ENCODE measurements at places on chromosomes 2 and 18.

GRCh38 chr2:73101626-73102256 is 11.0 kb downstream of the RAB11FIP5 start:
- DNase-seq = no peak

DNA sequence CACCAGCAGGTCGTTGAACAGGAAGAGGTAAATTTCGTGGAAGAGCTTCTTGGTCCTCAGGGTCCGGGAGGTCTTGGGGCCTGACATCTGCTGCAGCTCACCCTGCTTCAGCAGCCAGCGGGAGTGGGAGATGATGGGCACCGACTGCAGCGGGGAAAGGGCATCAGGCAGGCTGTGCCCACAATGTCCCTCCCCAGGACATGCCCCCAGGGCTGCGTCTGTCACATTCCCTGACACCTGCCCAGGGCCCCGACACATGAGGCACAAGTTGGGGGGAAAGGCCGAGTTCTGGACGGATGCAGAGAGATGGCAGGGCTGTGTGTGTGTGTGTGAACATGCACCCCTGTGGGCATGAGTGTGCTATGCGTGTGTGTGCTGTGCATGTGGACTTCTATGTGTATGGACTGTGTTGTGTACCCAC is 13.9 kb downstream of the SNORC start:
- no peak for DNase-seq

DNA sequence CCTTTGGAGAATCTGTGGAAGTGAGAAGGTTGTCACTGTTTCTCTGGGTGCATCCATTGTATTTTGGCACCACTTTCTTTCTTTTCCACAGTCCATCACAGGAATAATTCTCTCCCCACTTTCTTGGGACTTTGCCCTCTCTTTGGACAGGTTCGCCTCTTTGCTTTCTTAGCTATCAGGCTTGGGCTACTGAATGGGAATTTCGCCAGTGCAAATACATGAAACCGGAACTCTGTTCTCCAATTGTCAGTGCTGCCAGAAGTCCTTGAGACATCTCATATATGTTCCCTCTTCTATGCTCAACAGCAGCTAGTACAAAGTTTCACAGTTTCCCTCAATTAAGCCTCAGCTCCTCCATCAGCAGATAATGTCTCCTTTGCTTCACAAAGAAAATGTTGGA is 76.2 kb downstream of the NABP1 start:
- no peak for DNase-seq

- DNase-seq = no peak
Measured at GRCh38 chr18:55515941-55516710, 71.9 kb downstream of the TCF4 start.

DNA sequence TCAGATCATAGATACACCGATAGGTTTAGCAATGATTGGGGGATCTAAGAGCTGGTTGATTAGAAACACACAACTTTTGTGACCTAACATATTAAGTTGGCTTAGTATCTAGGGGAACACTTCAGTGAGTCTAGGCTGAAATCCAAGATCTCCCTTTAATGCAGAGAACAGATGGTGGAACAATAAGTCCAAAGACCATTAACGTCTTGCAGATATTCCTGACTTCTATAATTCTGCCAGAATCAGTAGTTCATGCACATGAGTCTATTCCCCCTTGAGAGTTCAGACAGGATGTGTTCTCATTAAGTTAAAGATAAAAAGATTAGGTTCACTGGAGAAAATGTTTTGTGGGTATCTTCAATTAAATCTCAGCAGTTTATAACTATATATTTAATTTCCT is 506.5 kb downstream of the TSN start:
- no peak for DNase-seq

DNA sequence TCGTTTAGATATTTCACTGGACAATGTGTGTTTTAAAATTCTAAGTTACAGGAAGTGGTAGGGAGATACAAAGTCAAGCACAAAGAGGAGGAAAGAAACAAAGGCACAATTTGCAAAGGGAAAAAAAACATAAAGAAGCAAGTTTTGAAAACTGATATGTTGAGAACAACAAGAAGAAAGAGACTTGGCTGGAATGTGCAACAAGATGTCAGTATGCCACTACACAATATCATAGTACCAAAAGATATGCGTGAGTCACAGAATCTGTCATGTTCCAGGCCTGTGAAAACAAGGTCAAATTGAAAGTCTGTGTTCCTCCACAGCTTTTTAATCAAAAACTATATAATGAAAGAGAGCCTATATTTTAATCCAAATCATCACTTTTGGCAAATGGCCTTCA is 12.0 kb downstream of the EXOC6B start:
- DNase-seq = no peak

- DNase-seq = no peak
Measured at GRCh38 chr2:41723526-41723925, 324.3 kb upstream of the PKDCC start.

DNA sequence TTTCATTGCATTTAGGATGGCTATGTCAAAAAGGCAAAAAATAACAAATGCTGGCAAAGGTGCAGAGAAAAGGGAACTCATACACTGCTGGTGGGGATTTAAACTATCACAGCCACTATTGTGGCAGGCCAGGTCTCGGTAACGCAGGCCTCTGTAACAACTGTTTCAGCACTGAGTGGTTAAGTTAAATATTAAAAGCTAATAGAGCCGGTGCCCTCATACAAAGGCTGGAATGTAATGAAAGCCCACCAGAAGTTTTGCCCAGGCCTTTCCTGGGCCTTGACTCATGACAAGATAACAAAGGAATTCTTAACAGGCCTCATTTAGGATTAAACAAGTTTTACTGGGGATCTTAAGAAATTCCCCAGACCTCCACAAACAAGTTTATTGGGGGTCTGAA is 10.7 kb downstream of the MERTK start:
- no peak for DNase-seq

DNA sequence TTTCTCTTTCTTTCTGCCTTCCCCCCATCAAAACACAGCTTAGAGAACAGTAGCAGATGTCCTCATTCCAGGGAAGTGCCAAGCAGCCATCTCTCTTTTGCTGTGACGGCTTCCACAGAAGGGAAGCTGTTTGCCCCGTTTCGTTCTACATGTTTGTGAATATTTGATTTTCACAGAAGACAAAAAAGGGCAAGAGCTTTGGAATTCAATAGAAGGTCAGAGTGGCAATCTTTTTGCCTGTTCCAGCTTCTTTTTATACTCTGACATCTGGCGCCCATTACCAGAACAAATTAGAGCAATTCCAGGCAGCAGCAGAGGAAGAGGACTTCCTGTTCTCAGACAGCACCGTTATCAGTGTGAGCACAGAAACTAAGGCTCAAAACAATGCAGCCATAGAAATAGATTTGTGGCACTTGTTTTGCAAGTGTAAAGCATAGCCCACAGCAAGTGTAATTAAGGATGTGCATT is 79.0 kb upstream of the CDH19 start:
- DNase-seq = no peak

GRCh38 chr18:3610813-3611212 is 160.8 kb downstream of the TGIF1 start:
- no peak for DNase-seq

DNA sequence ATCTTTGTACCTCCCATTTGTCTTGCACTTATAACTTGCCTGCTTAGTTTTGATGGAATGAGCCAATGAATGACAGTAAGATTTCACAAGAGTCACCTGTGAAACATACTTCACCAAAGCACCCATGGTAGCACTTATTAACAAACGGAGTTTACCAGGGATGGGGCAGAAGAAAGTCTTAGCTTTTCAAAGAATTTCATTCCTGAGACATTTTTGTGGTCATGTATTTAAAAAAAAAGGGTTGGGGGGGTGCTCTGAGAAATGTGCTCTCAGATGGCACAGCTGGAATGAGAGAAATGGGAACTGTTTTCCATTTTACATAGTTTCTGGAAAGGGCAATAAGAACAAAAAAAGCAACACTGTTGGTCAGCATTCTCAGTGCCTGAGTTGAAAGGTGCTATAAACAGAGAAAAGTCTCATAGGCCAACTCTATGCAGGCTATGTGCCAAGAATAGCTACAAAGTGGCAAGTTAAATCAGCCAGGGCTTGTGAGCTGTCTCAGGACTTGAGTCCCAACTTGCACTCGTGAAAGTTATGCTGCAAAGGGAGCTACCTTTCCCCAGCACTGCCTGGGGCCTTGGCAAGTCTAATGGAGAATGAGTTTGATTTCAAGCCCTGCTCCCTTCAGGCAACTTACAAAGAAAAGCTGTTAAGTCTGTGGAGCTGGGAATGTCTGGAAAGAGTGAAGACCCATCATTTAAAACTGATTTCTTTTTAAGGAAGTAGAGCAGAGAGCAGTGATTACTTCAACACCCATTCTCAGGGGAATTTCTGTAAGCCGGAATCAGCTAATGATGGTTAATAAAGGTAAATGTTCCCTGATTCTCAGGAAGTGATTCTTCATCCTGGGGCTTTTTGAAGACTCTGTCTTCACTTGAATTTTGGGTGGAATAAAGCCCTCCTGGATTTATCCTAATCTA is 170.6 kb downstream of the SLC8A1 start:
- no peak for DNase-seq

DNA sequence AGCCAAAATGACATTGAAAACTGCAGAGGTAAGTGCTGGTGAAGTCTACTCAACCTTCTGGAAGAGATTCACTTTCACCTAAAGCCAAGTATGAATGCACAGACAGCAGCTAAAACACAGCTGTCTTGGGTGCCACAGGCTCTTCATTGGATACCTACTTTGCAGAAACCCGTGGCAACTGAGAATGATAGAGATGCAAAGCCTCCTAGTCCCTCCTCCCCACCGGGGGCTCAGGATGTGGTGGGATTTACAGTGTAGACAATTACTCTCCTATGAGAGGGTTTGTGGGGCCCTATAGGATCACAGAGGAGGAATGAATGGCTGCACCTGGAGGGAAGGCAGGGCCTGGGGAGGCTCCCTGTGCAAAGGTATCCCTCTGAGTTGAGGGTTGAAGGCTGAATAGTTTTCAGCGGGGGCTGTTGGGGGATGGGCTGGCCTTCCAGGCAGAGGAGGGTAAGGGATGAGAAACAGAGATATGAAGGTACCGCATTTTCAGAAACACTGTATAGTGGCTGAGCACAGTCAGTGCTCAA is 131.6 kb downstream of the RNF144A start:
- DNase-seq = no peak

- no peak for DNase-seq
Measured at GRCh38 chr2:33509908-33510585, 33.6 kb downstream of the RASGRP3 start.

DNA sequence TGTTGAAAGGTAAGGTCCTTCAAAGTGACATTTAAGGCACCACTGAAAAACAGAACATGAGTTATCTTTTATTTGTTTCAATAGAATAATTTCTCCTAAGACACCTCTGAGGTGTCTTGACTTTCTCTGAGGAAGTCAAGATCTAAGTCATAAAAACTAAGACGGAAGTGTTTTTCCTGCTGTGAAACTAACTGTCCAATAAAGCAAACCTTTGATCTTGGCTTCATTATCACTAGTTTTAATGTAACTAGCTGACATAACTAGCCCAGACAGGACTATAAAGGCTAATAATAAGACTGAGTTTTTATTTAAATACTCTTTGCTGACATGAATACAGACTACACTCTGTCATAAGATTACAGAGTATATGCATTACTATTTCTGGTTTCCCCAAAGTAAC is 36.6 kb downstream of the INO80D start:
- DNase-seq = no peak

- no peak for DNase-seq
Measured at GRCh38 chr2:222844323-222844722, 16.5 kb upstream of the ACSL3 start.

DNA sequence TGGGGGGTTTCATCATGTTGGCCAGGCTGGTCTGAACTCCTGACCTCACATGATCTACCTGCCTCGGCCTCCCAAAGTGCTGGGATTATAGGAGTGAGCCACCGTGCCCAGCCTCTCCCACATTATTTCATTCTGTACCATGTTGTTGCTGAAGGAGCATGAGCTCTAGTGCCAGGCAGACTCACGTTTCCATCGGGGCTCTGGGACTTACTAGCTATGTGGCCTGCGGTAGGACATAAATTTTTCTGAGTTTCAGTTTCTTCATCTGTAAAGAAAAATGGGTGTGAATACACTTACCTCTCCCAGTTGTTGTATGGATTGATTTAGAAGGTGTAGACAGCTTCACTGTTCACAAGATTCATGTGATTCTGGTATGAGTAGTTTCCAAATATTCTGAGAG is 30.8 kb upstream of the CCL20 start:
- no peak for DNase-seq

DNA sequence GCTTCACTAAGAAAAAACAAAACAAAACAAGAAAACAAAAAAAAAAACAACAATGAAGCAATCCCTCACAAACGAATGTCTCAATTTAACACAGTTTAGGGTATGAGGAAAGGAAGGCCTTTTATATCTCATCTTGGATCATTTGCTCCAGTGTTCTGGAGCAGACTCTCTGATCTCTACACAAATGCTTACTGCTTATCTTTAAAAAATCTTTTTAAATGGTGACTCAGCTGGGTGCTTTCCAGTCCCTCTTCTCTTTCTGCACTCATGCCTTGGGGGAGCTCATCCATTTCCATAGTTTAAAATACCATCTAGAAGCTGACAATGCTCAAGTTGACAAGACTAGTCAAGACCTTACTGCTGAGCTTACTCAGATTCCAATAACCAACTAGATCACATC is 56.2 kb downstream of the ETAA1 start:
- DNase-seq = no peak

- DNase-seq = no peak
Measured at GRCh38 chr2:228067309-228067708, 114.2 kb downstream of the SPHKAP start.

GRCh38 chr2:128797092-128797491 is 478.4 kb upstream of the HS6ST1 start:
- DNase-seq = no peak

DNA sequence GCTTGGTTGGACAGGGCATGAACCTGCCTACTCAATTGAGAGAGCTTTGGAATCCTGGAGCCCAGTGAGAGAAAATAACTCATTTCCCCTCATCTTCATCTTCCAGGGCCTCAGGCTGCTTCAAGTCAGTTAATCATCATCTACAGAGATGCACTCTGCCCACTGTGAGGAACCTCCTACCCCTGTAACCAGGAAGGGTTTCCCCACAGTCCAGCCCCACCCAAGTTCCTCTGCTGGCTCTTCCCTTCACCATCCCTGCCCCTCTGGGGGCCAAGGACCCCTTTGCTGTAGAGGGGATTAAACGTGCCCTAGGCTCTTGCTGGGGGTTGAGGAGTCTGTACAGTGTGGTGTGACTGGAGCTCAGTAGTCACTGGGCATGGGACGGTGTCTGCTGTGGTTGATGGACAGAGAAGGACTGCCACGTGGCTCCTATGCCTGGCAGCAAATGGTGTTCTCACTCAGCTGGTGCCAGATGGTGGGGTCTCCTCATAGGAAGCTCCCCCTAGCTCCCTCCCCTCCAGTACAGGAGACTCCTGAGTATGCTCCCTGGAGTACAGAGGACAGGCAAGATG is 29.5 kb upstream of the LGALSL start:
- DNase-seq = no peak

- no peak for DNase-seq
Measured at GRCh38 chr2:95272781-95273180, 1.5 kb upstream of the PROM2 start.

- no peak for DNase-seq
Measured at GRCh38 chr2:240287496-240288086, 147.1 kb upstream of the OTOS start.

Measured in stimulated activated CD4-positive, alpha-beta T cell treated with anti-CD3 and anti-CD28 coated beads, Interleukin-1b, Interleukin-23, amount 100 ng/mL, for 24 hours (primary cell).